Hair follicle dermal papilla cell (primary cell): ENCODE measurements at places on chromosomes 16 and 17. TPM values are rescaled to one million over a fixed set of nuclear protein-coding genes. Genes with fewer than 3 reads are reported as not detected.

Gene OR1F1
- not detected in 2 replicates for total RNA-seq

Gene TBC1D3G
- not detected in 2 replicates for total RNA-seq

Gene KRTAP2-1
- not detected in 2 replicates for total RNA-seq

Gene ZNF689
- total RNA-seq: 13.8 and 17.0 TPM in 2 replicates

Gene ABCC6
- total RNA-seq: 2.2 and 3.6 TPM in 2 replicates

Gene HS3ST3A1
- 33.2 and 40.1 TPM in 2 replicates for total RNA-seq
